A549 (cell line): ENCODE measurements at places on chromosomes 3 and 15. TPM values are rescaled to one million over a fixed set of nuclear protein-coding genes. Genes with fewer than 3 reads are reported as not detected.

GRCh38 chr3:9812870-9813483, 2.9 kb downstream of the TTLL3 start:
- no peak for DNase-seq

DNA sequence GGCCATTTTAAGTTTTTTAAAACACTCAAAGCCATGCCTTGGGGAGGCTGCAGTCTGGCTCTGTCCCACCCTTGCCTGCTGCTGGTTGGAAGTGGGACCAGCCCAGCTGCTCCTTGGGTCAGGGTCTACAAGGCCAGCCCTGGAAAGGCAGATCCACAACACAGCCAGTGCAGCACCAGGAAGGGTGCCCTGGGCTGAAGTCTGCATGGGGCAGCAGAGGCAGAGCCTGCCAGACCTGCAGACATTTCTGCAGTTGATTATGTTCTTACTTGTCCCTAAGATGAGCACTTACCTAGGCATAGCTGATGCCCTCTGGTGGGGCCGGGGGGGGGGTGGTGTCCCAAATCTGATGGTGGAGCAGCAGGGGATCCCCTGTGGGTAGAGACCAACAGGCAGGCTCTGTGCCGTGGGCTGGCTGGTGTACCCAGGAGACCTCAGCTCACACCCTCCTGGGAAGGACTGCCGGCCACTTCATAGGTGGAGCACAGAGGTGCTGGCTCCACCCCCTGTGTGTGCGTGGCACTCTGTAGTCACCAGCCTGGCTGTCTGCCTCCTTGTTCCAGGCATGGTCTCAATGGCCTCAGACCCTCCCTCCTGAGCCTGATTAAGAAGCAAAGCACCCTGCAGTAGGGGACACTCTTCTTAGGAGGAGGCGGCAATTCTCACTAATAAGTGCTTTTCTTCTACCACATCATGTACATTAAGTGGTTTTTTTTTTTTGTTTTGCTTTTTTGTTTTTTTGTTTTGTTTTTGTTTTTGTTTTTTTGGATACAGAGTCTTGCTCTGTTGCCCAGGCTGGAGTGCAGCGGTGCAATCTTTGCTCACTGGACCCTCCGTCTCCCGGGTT, 97.4 kb upstream of the KLF13 start:
- peak; percentile 47 for DNase-seq

- no peak for DNase-seq
These were observed 524.9 kb downstream of the NTRK3 start for GRCh38 chr15:87731630-87732029.

Gene BFSP2
- polyA plus RNA-seq, result not detected in 3 replicates

Gene DNAH1
- 0.63 to 0.88 TPM (median 0.65 TPM) in 3 replicates for polyA plus RNA-seq
